Stimulated activated CD4-positive, alpha-beta T cell treated with anti-CD3 and anti-CD28 coated beads, TNF-alpha, amount 100 ng/mL, for 4 hours (primary cell): ENCODE measurements at places on chromosomes 2 and 18.

- DNase-seq = no peak
Measured at GRCh38 chr2:26652361-26653041, 11.3 kb upstream of the CIB4 start.

DNA sequence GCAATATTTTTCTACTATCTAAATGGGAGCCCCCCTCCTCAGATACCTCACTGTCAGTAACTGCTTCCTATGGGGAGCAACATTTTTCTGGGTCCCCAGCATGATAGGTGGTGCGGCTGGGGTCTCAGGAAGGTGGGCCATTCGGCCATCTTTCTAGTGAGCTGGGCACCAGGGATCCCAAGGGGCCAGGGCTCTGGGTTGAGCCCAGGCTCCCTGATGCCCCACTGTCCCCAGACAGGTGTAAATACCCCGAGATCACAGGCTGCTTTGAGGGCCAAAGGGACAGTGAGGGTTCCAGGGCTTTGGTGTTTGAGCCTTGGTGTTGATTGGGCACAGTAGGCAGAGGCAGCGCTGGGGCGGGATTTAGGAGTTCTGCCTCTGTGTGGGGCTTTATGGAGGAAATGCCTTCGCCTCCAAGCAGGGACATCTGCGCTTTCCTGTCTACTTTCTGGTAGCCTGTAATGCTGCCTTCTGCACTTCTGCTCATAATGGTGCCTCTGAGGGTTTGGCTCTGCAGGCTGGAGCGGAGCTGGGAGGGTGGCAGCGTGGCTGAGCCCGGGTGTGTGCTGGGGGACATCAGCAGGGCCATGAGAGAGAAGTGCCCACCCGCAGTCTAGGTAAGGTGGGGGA, 5.3 kb downstream of the ITM2C start:
- DNase-seq = no peak

DNA sequence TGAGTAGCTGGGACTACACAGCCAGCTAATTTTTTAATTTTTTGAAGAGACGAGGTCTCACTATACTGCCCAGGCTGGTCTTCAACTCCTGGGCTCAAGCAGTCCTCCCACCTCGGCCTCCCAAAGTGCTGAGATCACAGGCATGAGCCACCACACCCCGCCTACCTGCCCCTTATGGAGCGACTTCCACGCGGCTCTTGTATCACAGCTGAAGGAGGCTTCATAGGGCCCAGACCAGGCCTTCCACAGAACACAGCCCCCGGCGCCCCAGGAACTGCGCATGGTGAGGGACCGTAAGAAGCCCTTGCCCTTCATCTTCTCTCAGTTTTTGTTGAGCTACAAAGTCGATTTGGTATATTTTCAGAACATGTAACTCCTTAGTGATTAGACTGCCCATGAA, 220.3 kb downstream of the KLHL29 start:
- no peak for DNase-seq

DNA sequence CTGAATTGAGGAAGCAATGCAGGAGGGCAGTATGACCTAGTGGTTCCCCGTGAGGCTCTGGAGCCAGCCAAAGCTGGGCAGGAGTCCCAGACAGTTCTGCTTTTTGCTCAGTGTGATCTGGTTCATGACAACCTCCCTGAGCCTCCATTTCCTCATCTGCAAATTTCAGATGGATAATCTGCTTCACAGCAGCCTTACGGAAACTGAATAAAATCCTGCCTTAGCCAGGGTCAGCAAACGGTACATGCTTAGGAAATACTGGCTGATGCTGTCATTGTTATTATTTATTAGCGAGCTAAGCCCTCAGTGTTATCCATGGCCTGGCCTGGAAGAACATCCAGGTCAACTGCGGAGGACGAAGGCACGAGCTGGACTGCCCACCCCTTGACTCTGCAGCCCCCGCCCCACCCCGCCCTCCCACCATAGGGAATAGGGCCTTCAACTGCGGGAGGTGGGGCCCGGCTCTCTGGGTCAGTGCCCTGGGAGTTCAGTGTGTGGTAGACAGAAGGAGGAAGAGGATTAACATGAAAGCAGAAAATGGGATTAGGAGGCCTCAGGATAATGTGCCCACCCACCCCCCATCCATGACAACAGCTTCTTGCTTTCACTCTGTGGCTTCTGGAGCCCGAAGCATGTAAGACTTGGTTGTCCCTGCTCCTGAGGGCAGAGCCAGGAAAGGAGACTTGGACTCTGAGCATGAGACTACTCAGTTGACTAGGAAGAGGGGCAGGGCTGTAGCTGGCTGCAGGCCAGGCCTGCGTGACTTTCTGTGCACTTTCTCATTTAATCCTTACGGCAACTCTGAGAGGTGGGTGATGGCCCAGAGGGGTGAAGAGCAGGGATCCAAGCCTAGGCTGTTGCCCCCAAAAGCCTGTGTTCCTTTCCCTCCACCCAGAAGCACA, 13.1 kb downstream of the PKDCC start:
- no peak for DNase-seq

DNA sequence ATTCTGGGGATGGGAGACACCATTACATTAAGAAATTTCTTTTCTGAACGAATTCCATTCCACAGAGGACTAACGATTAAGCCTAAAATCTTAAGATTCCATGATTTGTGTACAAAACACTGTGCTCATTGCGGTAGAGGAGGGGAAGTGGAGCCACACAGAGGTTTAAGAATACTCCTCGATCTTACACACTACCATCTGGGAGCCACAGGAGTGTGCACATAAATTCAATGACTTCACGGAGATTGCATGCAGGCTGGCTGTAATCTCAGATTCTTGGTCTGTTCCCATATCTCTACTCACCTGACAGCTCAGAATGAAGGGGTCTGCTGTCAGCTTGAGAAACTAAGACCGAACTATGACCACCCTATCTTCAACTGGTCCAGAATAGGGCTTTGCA, 762 bp downstream of the VPS4B start:
- DNase-seq = no peak

DNA sequence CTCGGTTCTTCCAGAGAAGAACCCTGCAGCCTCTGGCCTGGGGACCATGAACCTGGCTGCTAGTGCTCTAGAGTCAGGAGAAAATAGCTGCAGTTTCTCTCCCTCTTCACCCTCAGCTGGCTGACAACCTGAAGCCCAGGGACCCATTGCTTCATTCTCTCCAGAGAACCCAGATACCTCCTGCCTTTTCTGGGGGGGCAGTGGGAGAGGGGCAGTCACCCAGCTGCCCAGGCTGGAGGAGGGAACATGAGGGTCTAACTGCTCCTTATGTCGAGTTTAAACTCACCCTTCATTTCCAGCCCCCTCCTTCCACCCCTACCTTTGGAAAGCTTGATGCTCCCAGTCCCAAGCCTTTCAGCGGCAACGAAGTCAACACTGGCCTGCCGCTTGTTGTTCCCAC, 7.6 kb upstream of the ZFAND2B start:
- no peak for DNase-seq

DNA sequence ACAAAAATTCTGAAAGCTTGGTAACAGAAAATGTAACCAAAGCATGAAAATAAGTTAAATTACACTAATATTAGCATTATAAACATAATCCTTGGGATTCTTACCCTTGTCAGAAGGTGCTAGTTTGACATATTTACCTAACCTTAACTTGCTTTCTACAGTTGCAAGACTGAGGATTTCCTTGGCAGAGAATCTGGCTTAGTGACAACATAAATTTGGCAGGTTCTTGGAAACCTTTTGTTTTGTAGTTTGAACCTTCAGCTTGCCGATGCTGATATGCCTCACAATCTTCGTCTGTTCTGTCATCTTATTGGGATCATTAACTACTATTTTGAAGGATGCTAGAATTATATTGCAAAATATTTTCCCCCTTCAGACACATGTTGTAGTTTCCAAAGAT, 3.4 kb downstream of the XIRP2 start:
- DNase-seq = no peak
